Neural progenitor cell (in vitro differentiated cells): ENCODE measurements at places on chromosomes 2 and 18.
A peak's percentile ranks its signal among the peaks of the same experiment; 100 is the strongest.

DNA sequence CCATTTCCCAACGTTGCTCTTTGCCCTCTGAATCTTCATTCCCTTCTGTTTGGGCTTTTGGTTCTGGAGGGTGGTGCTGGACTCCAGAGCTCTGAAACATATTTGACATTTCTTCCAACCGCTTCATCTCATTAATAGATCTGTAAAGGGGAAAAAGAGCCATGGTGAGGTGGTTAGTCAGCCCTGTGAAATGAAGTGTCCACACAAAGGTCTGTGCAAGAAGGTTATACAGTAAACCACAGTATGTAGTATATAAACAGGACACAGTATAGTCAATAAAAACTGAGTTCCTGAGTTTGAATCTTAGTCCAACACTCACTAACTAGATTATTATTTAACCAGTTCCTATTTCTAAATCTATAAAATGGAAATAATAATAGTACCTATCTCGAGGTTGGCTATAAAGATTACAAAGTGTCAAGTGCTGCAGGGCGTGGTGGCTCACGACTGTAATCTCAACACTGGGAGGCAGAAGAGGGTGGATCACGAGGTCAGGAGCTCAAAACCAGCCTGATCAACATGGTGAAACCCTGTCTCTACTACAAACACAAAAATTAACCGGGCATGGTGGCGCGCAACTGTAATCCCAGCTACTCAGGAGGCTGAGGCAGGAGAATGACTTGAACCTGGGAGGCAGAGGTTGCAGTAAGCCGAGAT is 13.1 kb downstream of the STARD7 start:
- H3K27ac ChIP-seq = no peak overlapping the region

DNA sequence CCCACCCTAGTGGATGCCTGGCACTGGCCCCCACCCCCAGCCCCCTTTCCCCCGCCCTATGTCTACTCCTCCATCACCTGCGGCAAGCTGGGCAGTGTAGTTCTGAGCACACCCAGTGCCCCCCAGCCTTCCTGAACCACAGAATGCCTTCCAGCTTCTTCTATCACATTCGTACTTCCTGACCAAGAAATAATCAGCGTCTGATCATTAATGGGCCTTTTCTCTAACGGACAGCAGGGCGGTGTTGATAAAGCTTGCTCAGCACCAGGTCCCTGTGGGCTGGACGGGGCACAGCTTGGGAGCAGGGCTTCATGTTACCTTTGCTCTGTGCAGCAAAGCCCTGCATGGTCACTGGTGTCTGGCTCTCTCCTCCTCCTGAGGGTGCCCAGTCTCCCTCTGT is 15.4 kb downstream of the UXS1 start:
- H3K4me3 ChIP-seq = no peak overlapping the region
- no peaks in the 10 kb centered on the region for H3K27me3 ChIP-seq
- no peak overlapping the region for H3K27ac ChIP-seq
- H3K36me3 ChIP-seq = no peaks in the 10 kb centered on the region
- H3K4me1 ChIP-seq = peaks cover 3% of the 10 kb centered on the region

DNA sequence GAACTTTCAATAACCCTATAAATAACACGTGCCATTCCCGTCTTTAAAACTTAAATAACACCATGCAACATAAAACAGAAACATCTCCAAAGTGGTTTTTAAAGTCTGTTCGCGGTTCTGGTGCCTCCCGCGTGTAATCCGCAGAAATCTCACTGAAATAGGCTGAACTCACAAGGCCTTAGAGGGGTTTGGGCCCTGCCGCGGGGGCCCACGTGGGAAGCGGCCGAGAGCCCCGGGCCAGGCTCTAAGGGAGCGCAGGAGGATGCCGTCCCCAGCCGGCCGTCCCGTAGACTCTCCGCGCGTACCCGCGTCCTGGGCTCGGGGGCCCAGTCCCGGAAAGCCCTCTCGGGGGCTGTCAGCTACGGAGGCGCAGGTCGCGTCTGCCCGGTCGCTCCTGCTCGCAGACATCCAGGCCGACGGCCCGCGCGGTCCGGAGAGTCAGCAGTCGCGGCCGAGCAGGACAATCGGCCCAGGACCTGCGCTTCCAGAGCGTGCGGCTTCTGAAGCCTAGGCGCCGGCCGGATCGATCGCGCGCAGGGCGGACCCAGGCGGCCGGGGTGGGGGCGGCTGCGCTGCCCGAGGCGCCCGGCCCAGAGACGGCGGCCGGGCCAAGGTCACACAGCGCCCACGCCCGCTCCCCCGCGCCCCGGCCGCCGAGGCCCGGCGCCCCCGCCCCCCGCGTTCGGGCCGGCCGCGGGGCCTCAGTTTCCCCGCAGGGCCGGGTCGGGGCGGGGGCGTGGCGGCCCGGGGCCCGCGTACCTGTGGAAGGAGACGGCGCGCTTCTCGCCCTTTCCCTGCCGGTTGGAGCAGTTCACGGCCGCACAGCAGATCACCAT is 558 bp downstream of the THAP4 start:
- no peaks in the 10 kb centered on the region for H3K27me3 ChIP-seq
- no peak overlapping the region for H3K27ac ChIP-seq
- H3K4me3 ChIP-seq = peak overlapping the region; percentile 99
- DNase-seq = peak; percentile 87
- H3K36me3 ChIP-seq = no peaks in the 10 kb centered on the region

DNA sequence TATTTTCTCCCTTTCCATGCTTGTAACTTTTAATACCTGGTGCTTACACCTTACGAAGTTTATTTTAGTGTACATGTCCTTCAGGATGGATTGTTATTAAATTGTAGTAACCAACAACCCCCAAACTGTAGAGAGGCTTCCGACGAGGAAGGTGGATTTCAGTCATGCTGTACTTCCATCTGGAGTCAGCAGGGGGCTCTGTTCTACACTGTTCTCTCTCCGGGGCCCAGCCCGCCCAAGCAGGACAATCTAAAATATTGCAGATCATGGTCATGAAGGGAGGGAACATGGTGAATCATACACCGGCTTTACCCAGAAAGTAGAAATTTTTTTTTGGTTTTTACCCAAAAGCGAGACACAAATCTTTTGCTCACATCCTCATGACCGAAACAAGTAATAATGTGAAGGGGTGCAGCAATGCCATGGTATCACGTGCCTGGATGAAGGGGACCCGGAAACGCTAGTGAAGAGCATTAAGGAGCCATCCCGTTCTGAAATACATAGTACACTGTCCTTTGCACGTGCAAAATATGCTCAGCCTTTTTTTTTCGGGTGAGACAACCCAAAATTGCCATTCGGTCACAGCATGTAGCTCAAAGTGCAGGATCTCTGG is 884.8 kb downstream of the EPHA4 start:
- H3K4me3 ChIP-seq = no peak overlapping the region
- no peak overlapping the region for H3K27ac ChIP-seq
- no peaks in the 10 kb centered on the region for H3K4me1 ChIP-seq
- no peaks in the 10 kb centered on the region for H3K36me3 ChIP-seq

GRCh38 chr2:191991442-191991841 is 144.6 kb upstream of the CAVIN2 start:
- H3K27ac ChIP-seq = no peak overlapping the region
- H3K36me3 ChIP-seq = no peaks in the 10 kb centered on the region
- no peak for DNase-seq
- H3K4me1 ChIP-seq = peaks cover 10% of the 10 kb centered on the region
- H3K4me3 ChIP-seq = no peak overlapping the region

GRCh38 chr2:224932522-224932921 is 109.7 kb downstream of the DOCK10 start:
- H3K36me3 ChIP-seq = no peaks in the 10 kb centered on the region
- H3K27ac ChIP-seq = no peak overlapping the region
- no peak for DNase-seq
- H3K4me1 ChIP-seq = peaks cover 29% of the 10 kb centered on the region
- no peak overlapping the region for H3K4me3 ChIP-seq

DNA sequence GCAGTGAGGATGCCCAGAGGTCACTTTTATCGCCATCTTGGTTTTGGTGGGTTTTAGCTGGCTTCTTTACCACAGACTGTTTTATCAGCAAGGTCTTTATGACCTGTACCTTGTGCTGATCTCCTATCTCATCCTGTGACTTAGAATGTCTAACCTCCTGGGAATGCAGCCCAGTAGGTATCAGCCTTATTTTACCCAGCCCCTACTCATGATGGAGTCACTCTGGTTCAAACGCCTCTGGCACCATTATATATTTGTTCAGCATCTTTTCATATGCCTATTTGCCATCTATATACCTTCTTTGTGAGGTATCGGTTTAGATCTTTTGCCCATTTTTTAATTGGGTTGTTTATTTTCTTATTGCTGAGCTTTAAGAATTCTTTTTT is 7.2 kb upstream of the CCNT2 start:
- H3K36me3 ChIP-seq = no peaks in the 10 kb centered on the region
- H3K4me3 ChIP-seq = no peak overlapping the region
- H3K27ac ChIP-seq = no peak overlapping the region
- H3K4me1 ChIP-seq = no peaks in the 10 kb centered on the region
- DNase-seq = no peak

GRCh38 chr2:187055463-187055862 is 206.5 kb upstream of the ZSWIM2 start:
- no peak for DNase-seq
- no peak overlapping the region for H3K27ac ChIP-seq
- no peaks in the 10 kb centered on the region for H3K4me1 ChIP-seq
- H3K4me3 ChIP-seq = no peak overlapping the region
- no peaks in the 10 kb centered on the region for H3K36me3 ChIP-seq
- no peaks in the 10 kb centered on the region for H3K27me3 ChIP-seq

GRCh38 chr2:133802409-133803039 is 234.3 kb upstream of the NCKAP5 start:
- no peaks in the 10 kb centered on the region for H3K36me3 ChIP-seq
- no peak overlapping the region for H3K4me3 ChIP-seq
- H3K27me3 ChIP-seq = no peaks in the 10 kb centered on the region
- no peak for DNase-seq
- no peaks in the 10 kb centered on the region for H3K4me1 ChIP-seq
- H3K27ac ChIP-seq = no peak overlapping the region

GRCh38 chr2:121256720-121257479 is 28.1 kb downstream of the TFCP2L1 start:
- no peaks in the 10 kb centered on the region for H3K36me3 ChIP-seq
- H3K27me3 ChIP-seq = no peaks in the 10 kb centered on the region
- DNase-seq = no peak
- H3K4me1 ChIP-seq = no peaks in the 10 kb centered on the region

DNA sequence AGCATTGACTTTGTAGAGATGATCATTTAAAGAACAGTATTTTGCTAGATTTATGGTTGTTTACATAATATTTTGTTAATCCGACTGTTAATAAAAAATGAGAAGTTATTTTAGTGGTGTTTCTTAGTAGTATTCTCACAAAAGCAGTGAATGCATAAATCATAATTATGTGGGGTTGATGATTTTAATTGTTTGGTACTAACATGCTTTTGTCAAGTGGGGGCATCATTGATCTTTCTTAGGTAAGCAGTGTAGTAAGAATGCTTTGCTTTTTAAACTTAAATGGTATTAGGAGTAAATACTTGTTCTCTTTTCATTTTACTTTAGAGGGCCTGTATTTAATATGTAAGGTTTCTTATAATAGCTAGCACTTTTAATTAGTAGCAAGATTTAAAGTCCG is 109.2 kb upstream of the OTX1 start:
- H3K4me3 ChIP-seq = no peak overlapping the region
- no peak overlapping the region for H3K27ac ChIP-seq
- no peaks in the 10 kb centered on the region for H3K4me1 ChIP-seq

DNA sequence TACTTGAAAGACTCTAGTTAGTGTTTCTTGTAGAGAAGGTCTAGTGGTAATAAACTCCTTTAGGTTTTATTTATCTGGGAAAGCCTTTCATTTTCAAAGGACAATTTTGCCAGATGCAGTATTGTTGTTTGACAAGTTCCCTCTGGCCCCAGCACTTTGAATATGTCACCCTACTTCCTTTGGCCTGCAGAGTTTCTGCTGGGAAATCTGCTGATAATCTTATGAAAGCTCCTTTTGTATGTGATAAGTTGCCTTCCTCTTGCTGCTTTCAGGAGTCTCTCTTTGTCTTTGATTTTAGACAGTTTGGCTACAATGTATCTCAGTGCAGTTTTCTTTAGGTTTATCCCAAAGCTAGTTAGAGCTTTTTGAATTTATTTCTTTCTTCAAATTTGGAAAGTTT is 106.2 kb upstream of the L3MBTL4 start:
- H3K27ac ChIP-seq = no peak overlapping the region
- H3K27me3 ChIP-seq = no peaks in the 10 kb centered on the region
- no peak for DNase-seq
- no peak overlapping the region for H3K4me3 ChIP-seq
- no peaks in the 10 kb centered on the region for H3K4me1 ChIP-seq

GRCh38 chr2:113126845-113127645 is at the start of gene IL1RN:
TSS of gene IL1RN (plus strand) at chr2:113127598. CDS start at chr2:113127625, 27 bp downstream.
- H3K4me1 ChIP-seq = no peaks in the 10 kb centered on the region
- no peak for DNase-seq
- no peak within 1 kb of the TSS for H3K27ac ChIP-seq
- H3K36me3 ChIP-seq = no peaks in the 10 kb centered on the region

- no peak for DNase-seq
- no peaks in the 10 kb centered on the region for H3K36me3 ChIP-seq
- H3K27me3 ChIP-seq = peaks cover 11% of the 10 kb centered on the region
- H3K4me1 ChIP-seq = no peaks in the 10 kb centered on the region
- no peak overlapping the region for H3K27ac ChIP-seq
- H3K4me3 ChIP-seq = no peak overlapping the region
Measured at GRCh38 chr2:84901593-84902120, 3.8 kb upstream of the TMSB10 start.

DNA sequence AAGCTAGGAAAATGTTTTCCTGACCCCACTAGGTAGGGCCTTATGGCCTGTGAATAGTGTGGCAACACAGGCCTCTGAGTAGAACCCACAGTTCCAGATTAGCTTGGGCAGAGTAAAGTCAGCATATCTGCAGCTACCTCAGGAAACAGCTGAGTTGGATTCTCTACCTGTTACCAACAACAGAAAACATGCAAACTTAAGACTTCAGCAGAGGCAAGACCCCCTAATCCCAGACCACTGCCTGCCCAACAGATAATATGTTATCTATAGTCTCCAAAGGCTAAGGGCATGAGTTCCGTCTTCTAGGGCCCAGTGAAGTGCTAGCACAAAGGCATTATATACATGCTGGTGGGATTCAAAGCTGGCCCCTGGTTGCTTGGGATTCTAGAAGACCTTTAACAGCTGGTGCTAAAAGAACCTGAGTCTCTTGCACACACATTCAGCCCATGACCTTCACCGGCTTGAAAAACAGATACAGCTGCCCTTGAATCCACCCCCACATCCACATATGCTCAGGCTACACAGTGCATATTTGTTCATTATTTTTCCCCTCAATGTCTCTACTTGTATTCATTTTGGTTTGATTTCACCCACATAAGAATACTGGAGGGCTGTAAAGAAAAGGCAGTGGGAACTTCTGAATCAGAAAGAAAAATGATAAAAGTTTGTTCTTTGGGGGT is 13.5 kb upstream of the UBXN4 start:
- peaks cover 3% of the 10 kb centered on the region for H3K4me1 ChIP-seq
- no peak overlapping the region for H3K4me3 ChIP-seq
- no peak for DNase-seq
- H3K27ac ChIP-seq = no peak overlapping the region
- H3K36me3 ChIP-seq = peaks cover 5% of the 10 kb centered on the region

- peaks cover 21% of the 10 kb centered on the region for H3K4me1 ChIP-seq
- no peak overlapping the region for H3K27ac ChIP-seq
- no peaks in the 10 kb centered on the region for H3K27me3 ChIP-seq
- H3K4me3 ChIP-seq = no peak overlapping the region
Measured at GRCh38 chr2:182858671-182859070, 7.8 kb downstream of the FRZB start.

- no peak overlapping the region for H3K27ac ChIP-seq
- no peaks in the 10 kb centered on the region for H3K36me3 ChIP-seq
- H3K4me1 ChIP-seq = no peaks in the 10 kb centered on the region
- no peak overlapping the region for H3K4me3 ChIP-seq
Measured at GRCh38 chr2:110153416-110153815, 37.8 kb upstream of the MALL start.

GRCh38 chr2:85957256-85957655 is 68.5 kb upstream of the ST3GAL5 start:
- no peaks in the 10 kb centered on the region for H3K27me3 ChIP-seq
- DNase-seq = no peak
- no peak overlapping the region for H3K4me3 ChIP-seq
- H3K4me1 ChIP-seq = no peaks in the 10 kb centered on the region
- H3K27ac ChIP-seq = no peak overlapping the region
- H3K36me3 ChIP-seq = no peaks in the 10 kb centered on the region
